SK-N-SH treated with all-trans-retinoic acid at 6 μM for 48 hours (cell line): ENCODE measurements at places on chromosomes 6 and 20.

- ATAC-seq: no peak
Observed at GRCh38 chr6:32290886-32291450, 67.1 kb upstream of the NOTCH4 start.

DNA sequence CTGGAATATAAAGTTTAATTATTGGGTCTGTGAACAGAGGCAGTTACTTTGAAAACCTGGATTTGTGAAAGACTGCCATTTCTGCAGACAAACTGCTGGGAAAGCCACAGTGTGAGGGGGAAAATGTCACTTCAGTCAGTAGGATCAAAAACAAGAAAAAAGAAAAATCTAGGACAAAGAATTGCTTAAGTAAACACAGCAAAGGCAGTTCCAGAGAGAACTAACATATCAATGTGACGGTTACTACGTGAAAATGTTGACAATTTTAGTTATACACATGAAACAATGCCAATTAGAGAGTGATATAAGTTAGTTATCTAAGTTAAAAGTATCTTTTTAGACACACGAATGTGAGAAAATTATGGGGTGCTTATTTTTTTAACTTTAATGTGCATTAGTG, 270.4 kb upstream of the RUNX2 start:
- no peak for ATAC-seq

DNA sequence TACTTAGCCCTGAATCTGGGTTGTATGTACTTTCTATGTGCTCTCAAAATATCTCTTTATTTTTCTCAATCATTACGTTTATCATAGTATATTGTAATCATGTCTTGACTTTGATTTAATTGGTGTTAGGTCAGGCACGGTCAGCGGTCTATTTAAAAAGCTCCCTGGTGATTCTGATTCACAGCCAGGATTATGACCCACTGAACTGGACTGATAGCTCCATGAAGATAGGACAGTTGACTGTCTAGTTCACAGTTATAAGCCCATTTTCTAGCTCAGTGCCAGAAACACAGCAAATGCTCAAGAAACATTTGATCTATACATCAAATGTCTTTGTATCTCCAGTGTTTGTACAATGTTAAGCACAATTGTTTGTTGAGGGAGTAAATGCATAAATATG, 111.5 kb upstream of the CCN2 start:
- ATAC-seq: 0 out of 3 replicates have a peak, but pooled peaks have one; percentile 5

DNA sequence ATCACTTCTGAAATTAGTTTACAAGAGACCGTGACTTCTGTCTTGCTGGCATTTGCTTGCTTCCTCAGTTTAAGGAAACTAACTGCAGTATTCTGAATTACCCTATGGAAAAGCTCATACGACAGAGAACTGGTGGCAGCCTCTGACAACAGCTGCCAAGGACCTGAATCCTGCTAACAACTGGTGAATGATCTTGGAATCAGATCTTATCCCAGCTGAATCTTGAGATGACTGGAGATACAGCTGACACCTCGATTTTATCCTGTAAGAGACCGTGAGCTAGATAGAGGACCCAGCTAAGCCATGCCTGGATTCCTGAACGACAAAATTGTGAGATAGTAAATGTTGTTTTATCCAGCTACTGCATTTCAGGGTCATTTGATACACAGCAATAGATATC, 202.3 kb downstream of the OGFRL1 start:
- ATAC-seq: no peak

- ATAC-seq: no peak
Observed at GRCh38 chr6:51846531-51846930, 240.9 kb downstream of the PKHD1 start.

- ATAC-seq: no peak; the same call in 2 of the 3 replicates
Observed at GRCh38 chr6:158376631-158377081, 64.4 kb downstream of the TULP4 start.

- no peak for ATAC-seq
Observed at GRCh38 chr6:119337252-119337651, 12.3 kb downstream of the MAN1A1 start.

DNA sequence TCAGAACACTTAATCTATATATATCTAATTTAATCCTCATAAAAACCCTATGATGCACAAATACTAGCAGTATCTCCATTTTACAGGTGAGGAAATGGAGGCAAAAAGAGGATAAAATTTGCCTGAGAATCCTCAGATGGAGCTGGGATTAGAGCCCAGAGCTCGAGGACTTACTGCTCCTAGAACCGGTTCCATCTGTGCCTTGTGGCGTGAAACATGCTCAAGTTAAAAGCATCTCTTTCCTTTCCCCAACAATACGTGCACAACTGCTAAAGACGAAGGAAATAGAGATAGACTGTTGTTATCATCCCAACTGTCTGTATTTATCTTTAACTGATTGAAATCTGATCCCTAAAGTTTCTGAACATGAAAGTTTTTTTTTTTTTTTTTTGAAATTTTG, 367.6 kb upstream of the SOX4 start:
- no peak for ATAC-seq

GRCh38 chr6:159169557-159170332, 545 bp downstream of the FNDC1 start:
- ATAC-seq: no peak

- peak; percentile 40; the same call in 2 of the 3 replicates for ATAC-seq
Observed at GRCh38 chr6:112639391-112639831, 292.3 kb downstream of the RFPL4B start.
